ENCODE measurements at places on chromosomes 7 and 10.

DNA sequence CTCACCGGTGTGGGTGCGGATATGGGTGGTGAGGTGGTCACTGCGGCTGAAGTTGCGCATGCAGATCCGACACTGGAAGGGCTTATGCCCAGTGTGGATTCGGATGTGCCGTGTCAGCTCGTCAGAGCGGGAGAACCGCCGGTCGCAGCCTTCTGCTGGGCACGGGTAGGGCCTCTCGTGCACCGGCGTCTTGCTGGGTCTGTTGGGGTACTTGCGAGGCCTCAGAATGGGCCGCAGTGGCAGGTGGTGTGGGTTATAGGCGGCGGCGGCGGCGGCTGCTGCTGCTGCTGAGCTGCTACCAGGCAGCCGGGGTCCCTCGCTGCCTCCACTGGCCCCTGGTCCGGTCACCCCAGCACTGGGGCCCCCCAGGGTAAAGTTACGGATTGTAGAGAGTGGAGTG, 2.7 kb downstream of the EGR2 start:
- DNase-seq, result no peak

GRCh38 chr7:97390915-97391593, 273.6 kb downstream of the SDHAF3 start:
- no peak for DNase-seq

DNA sequence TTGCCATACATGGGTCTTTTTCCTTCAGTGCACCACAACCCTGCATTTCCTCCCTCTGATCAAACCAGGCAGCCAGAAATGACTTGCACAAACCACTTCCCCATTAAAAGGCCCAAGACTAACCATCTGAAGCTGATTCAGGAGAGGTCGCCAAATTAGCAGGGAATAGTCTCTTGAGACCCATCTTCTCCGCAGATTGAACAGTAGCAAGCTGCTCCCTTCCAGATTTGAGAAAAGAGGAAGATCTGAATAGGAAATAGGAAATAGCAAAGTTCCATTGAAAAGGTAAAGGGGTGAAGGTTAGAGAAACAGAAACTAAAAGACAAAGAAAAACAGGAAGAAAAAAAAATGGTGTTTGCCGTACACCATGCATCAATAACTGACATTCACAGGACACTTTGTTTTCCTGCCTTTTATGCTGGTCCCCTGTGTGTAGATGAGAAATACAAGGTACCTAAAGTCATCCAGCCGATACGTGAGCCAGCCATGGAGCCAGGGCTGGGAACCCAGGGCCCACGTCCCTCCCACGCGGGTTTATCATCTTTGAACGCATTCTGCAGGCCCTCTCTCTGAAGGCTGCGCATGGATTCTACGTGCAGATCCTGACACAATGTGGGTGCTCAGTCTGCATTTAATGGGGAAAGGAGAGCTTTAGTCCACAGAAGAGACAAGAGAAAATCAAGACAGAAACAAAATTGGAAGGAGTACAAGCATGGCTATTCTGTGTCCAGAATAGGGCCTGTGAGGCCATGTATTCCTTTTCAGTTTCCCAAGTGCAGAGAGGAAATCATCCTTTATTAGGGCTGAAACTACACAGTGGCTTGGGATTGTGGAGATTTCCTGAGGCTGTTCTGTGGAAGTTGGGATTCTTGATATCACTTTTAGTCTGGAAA, 268.4 kb upstream of the NPVF start:
- DNase-seq, result no peak

- no peak for DNase-seq
Measured at GRCh38 chr10:19247843-19248242, 199.2 kb downstream of the MALRD1 start.

DNA sequence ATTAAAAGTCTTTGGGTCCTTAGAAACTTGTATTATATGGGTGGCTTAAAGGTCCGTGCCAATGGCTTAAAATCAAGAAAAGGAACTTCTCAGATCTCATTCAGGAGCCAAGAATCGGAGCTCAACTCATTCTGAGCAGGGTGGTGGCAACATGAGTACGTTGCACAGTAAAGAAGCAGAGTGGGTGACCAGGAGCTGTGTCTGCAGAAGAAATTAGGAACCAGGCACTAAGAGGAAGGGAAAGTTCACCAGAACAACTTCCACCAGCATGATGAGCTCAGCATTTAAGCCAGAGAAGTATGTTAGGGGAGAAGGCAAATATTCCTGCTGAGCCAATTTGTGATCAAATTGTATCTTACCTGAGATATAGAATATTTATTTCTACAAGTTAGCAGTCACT, 236.0 kb upstream of the NRP1 start:
- no peak for DNase-seq

- DNase-seq, result no peak
Measured at GRCh38 chr7:149444287-149444686, 16.6 kb downstream of the ZNF777 start.

- no peak for DNase-seq
Measured at GRCh38 chr7:27900006-27900405, 160.0 kb downstream of the TAX1BP1 start.

GRCh38 chr7:155506854-155507337, 39.5 kb downstream of the CNPY1 start:
- DNase-seq, result no peak

GRCh38 chr7:82441669-82442478, 1.7 kb downstream of the CACNA2D1 start:
- DNase-seq, result no peak

- no peak for DNase-seq
Measured at GRCh38 chr10:86371691-86372090, 5.1 kb upstream of the GRID1 start.

GRCh38 chr7:128888039-128888755, 22.3 kb downstream of the KCP start:
- DNase-seq, result no peak

GRCh38 chr7:24455813-24456525, 117.3 kb upstream of the PALS2 start:
- no peak for DNase-seq

- DNase-seq, result no peak
Measured at GRCh38 chr7:39428221-39428620, 138.0 kb upstream of the YAE1 start.

DNA sequence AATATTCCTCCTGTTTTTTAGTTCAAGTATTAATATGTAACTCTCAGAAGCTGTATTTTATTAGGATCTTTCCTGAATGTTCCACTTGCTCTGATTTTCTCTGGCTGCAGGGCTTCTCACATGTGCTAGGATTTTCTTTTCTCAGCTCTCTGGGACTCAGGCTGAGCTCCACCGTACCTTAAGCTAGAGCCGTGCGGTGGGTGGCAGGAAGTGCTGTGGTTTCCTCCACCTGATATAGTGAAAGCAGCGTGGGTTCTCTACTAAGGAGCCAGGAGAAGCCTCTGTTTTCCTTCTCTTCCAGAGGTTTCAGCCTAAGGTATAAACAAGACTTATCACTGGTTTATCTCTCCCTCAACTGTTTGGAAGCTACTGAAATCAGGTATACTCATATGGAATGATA, 433.6 kb downstream of the NRG3 start:
- DNase-seq, result no peak

All from tibial nerve (tissue), 4 donors.